ENCODE measurements at places on chromosomes 7 and 10.

- no peak for DNase-seq
These were observed 10.8 kb downstream of the CHAT start for GRCh38 chr10:49624629-49625028.

DNA sequence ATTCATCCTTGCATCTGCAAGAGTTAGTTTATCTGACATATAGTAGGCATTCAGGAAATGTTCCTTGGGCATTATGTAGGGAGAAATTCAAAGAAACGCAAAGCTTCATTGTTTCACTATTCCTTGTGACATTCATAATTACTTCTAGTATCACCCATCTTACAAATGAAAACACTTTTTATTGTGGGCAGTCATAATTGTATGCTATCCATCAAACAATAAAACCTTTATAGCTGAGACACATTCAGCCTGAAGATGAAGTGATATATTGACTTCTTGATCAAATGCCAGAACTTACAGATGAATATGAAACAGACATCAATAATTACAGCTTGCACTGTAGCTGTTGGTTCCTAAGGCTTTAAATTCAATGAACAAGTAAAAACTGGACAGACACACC, 36.4 kb downstream of the FAM204A start:
- no peak for DNase-seq

DNA sequence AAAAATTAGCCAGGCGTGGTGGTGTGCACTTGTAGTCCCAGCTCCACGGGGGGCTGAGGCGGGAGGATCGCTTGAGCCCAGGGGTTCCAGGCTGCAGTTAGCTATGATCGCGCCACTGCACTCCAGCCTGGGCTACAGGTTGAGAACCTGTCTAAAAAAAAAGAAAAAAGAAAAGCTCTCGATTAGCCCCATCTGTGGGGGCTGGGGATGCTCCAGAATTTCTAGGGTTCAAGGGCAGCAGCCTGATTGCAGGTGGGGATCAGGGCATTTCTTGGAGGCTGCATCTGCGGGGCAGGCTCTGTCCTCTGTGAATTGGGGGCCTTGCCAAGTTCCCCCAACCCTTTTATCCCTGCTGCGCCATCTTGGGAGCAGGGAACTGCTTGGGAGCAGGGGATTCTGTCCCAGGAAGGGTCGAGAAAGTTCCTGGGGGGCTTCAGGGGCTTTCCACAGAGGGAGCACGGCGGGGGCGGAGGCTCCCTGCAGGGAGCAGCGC, 651 bp upstream of the ARPC1A start:
- no peak for DNase-seq

DNA sequence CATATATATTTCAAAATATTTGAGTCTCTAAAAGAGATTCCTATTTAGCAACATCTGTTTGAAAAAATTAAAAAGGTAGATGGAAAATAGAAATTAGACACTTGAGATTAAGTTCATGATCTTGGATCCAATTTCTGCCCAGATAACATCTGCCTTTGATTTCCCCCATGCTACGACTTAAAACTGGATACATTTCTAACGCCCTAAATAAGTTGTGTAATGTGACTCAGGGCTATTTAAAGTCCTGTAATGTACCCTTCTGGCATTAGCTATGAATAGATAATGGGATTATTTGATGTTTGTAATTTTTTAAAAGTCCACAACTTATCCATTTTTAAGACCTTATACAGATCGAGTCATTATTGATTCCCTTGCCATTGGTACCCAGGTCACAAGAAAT, 23.4 kb downstream of the CFAP43 start:
- peak; percentile 11 for DNase-seq

GRCh38 chr10:124732931-124733570, 11.1 kb downstream of the FAM53B start:
- no peak for DNase-seq

GRCh38 chr10:60955957-60956425, 12.0 kb upstream of the RHOBTB1 start:
- DNase-seq: peak; percentile 66

- DNase-seq: peak; percentile 32
These were observed 232.7 kb downstream of the IMMP2L start for GRCh38 chr7:111329367-111330234.

DNA sequence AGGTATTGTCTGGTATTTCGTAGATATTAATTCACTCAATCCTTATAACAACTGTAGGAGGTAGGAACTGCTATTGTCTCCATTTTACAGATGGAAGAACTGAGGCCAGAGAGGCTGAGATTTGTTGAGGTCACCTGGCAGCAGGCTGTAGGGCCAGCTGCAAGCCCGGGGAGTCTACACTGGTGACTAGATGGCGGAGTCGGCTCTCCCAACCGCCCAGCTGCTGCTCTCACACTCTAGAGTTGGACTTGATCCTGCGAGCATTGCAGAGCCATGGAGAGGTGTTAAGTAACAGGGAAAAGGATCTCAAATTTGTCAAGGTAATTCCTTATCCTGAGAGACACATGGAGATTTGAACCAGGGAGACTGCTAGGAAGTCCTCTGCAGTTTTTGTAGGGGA, 124.1 kb downstream of the CAMK1D start:
- no peak for DNase-seq

DNA sequence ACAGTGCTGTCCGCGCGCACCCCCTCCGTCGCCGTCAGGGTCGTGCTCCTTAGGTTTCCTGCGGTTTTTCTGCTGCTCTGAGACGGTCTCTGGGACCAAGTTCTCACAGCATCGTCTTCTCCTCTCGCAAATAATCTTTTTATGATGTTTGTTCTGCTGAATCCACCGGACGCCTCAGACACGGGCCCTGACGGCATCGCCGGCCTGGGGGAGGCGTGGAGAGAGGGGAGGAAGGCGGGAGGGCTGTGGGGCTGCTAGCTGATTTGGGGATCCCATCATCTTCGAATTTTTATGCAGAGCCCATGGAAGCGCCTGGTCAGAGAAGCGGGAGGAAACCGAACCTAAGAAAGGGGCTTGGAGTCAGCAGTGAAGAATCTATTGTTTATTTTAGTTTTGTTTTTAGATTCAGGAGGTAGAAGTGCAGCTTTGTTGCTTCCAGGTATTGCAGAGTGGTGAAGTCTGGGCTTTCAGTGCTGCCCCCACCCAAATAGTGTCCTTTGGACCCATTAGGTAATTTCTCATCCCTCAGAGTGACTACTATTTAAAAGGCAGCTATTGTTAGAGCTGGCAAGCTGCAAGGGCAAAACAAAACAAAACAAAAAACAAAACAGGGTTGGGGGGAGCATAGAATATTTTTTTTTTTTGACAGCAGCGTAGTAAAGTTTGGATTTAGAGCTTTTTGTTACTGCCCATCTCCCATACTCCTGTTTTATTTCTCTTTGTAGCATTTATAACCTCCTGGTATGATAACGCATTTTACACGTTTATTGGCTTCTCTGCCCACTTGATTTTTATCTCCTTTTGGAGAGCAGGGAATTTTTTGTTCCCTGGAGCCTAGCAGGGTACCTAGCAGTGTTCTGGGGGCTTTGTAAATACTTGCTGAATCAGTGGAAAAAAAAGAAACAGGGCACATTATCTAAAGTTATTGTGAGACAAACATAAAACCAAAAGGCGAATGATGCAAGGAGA, 92.6 kb downstream of the SPAG6 start:
- no peak for DNase-seq

DNA sequence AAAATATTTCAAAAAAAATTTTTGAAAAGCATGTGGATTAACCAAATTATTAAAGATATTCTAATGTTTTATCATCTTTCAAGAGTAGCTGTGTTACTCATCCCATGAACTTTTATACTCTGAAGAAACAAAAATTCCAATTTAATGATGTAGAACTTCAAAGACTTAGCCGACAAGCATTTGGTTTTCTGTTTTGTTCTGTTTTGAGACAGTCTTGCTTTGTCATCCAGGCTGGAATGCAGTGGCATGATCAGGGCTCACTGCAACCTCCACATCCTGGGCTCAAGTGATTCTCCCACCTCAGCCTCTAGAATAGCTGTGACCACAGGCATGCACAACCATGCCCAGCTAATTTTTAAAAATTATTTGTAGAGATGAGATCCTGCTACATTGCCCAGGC, 17.8 kb upstream of the LCOR start:
- peak; percentile 92 for DNase-seq

GRCh38 chr10:120503689-120504088, 46.7 kb downstream of the PLPP4 start:
- DNase-seq: no peak

- DNase-seq: peak; percentile 58
These were observed 89.4 kb downstream of the DGKI start for GRCh38 chr7:137757146-137757925.

GRCh38 chr7:133510326-133511055, 257.6 kb downstream of the EXOC4 start:
- DNase-seq: peak; percentile 4

DNA sequence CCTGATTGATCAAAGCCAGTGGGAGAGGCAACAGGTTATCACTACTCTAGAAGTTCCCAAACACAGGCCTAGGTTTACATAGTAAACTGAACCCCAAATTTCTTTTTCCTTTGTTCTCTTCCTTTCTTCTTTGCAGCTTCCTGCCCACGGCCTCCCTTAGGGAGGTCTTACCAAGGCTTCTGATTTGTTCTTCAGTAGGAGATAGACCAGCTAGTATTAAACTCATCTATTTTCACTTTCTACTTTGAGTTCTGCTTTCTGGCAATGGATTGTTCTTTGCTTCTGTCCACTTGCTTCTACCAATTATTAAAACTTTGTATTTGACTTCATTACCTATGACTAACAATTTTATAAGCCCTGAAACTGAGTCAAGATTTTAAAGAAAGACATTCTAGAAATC, 251.2 kb upstream of the FZD1 start:
- no peak for DNase-seq

DNA sequence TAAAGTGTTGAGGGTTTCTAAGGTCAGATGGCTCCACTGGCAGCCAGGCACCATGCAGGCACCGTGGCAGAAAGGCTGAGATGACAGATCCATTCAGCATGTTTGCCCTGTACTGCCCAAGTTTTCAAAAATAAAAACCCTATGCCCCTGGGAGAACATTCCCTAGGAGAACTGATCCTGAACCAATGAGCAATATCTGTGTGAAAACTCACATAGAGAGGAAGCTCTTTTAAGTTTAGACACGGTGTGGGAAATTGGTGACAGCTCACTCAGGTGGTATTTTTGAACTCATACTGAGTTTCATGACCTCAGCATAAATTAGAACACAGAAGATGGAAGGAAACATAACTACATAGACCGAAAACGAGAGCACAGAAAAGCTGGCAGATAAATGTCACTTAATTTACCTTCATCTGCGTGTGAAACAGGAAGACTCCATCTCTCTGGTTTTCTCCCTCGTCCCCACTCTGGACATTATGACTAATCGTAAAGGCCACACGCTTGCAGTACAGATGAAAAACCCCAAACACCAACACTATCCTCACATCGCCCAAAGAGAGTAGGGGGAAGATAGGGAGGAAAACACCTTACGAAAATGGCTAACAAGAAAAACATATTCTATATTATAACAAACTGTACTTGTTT, 127.8 kb downstream of the ICA1 start:
- no peak for DNase-seq

GRCh38 chr10:35435824-35436223, 99.5 kb downstream of the CCNY start:
- DNase-seq: no peak

GRCh38 chr7:3691478-3692158, 390.6 kb downstream of the SDK1 start:
- no peak for DNase-seq

Data from AG10803 (cell line).